ENCODE measurements at places on chromosomes 1 and 21.

- no peak for DNase-seq
Measured at GRCh38 chr1:55718758-55719671, 503.9 kb upstream of the USP24 start.

DNA sequence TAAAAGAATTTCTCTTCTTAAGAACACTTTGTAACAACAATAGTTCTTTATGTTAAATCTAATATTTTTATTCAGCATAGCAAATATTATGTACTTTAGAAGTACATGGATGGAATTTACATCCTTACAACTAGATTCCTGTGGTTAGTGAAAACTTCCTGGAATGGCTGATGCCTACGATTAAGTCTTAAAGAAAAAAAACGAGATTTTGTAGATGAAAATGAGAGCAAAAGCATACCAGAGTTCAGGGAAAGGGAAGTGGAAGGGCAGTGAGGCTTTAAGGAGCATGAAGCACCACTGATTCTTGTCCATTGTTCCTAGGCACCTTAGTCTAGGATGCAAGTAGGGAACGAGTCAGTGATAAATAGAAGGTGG is 26.7 kb downstream of the CFH start:
- DNase-seq: no peak

DNA sequence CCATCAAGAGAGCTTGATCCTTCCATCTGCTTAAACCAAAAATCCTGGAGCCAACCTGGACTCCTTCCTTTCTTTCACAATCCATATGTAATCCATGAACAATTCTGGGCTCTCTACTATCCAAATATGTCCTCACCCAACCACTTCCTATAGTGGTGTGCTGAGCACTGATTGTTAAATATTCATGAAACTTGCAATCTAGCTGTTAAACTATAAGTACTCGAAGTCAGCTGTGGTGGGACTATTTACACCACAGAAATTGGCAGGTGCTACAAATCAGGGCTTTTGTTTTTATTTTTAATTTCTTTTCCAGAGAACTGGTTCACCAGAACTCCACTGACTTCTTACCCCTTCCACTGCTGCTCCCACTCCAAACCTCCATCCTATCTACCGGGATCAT is 57.2 kb upstream of the KCND3 start:
- DNase-seq: no peak

DNA sequence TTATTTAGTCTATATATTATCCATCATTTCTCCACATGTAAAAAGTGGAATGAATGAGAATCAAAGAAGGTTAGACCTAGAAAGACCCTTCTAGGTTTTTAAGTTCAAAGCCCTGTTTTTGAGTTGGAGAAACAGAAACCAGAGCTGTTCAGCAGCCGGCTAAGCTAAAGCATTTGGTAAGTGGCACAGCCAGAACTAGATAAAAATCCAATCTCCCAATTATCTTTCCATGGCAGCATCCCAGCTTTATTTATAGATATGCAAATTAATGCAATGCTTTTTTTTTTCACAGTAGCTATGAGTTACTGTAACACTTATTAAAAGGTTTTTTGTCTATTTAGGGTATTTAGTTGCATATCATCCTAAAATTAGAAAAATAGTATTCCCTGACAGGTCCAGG is 85.1 kb downstream of the NIBAN1 start:
- DNase-seq: no peak

DNA sequence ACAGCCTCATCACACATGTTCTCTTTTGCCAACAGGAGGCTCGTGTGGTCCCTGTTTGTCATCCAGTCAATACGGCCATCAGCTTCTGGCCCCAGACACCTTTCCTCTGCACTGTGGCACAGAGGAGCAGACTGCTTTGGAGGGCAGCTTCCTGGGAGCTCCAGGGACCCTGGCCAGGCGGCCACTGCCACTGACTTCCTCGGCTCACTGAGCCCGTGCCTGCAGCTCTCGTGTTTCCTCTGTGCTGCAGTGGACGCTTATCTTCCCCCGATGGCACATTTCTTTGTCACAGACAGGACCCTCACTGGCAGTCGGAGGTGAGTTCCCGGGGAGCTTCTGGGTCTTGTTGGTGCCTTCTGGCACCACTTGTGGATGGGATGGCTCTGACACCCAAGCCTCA is 67.0 kb upstream of the DIRAS3 start:
- no peak for DNase-seq

DNA sequence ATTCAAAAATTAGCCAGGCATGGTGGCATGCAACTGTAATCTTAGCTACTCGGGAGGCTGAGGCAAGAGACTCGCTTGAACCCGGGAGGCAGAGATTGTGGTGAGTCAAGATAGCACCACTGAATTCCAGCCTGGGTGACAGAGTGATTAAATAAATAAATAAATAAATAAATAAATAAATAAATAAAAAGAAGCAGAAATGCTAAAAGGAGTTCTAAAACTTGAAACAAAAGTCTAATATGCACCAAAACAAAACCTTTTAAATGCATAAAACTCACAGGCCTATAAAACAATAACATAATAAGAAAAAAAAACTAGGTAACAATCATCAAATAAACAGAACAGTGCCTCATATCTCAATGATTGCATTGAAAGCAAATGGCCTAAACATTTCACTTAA is 1458.9 kb downstream of the AMY1C start:
- no peak for DNase-seq

DNA sequence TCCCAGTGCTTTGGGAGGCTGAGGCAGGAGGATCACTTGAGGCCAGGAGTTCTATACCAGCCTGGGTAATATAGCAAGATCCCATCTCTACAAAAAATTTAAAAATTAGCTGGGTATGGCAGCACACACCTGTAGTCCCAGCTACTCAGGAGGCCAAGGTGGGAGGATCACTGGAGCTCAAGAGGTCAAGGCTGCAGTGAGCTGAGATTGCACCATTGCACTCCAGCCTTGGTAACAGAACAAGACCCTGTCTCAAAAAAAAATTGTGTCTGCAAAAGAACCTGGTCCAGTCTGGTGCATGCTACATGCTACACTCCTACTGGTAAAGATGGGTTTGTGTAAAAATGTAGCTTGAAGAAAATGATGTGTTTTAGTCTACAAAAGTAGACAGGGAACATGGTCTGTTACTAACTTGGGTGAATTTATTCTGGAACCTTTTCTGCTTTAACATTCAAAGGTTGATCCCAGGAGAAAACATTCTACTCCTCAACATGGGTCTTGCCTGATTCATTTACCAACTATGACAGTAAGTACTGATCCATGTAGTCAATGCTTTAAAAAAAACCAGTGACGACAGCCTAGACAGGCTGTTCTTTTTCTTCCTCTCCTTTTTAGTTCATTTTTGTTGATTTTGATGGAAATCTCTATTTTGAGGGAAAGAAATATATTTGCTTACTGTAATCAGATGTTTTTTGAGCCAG is 32.7 kb upstream of the ENAH start:
- DNase-seq: no peak

- no peak for DNase-seq
Measured at GRCh38 chr1:158147401-158147800, 33.3 kb upstream of the CD1D start.

DNA sequence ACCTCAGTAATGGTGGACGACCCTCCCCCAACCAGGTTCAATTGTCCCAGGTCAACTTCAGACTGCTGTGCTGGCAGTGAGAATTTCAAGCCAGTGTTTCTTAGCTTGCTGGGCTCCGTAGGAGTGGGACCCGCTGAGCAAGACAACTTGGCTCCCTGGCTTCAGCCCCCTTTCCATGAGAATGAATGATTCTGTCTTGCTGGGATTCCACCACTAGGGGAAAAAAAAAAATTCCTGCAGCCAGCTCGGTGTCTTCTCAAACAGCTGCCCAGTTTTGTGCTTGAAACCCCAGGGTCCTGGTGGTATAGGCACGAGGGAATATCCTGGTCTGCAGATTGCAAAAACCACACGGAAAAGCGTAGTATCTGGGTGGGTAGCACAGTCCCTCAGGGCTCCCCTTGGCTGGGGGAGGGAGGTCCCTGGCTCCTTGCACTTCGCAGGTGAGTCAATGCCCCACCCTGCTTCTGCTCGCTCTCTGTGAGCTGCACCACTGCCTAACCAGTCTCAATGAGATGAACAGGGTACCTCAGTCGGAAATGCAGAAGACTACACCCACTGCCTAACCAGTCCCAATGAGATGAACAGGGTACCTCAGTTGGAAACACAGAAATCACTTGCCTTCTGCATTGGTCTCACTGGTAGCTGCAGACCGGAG is 41.5 kb downstream of the GBP6 start:
- DNase-seq: no peak

- peak; percentile 26 for DNase-seq
Measured at GRCh38 chr1:110783292-110783918, 89.5 kb upstream of the CD53 start.

DNA sequence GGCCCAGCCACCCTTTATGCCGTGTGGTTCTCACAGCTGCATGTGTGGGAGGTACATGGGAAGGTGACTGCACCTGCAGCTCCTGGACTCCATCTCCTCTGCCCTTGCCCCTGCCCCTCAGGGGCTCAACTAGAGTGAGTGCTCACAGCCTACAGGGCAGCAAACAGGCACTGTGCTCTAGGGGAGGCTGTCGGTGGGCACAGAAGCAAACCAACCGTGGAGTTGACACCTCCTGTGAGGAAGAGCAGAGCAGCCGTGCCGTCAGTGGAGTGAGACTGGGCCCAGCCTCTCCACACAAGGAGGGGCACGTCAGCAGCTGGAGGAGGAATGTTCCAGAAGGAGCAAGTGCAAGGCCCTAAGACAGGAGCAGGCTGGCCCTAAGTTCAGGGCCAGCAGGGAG is 32.7 kb downstream of the BMP8A start:
- DNase-seq: no peak

DNA sequence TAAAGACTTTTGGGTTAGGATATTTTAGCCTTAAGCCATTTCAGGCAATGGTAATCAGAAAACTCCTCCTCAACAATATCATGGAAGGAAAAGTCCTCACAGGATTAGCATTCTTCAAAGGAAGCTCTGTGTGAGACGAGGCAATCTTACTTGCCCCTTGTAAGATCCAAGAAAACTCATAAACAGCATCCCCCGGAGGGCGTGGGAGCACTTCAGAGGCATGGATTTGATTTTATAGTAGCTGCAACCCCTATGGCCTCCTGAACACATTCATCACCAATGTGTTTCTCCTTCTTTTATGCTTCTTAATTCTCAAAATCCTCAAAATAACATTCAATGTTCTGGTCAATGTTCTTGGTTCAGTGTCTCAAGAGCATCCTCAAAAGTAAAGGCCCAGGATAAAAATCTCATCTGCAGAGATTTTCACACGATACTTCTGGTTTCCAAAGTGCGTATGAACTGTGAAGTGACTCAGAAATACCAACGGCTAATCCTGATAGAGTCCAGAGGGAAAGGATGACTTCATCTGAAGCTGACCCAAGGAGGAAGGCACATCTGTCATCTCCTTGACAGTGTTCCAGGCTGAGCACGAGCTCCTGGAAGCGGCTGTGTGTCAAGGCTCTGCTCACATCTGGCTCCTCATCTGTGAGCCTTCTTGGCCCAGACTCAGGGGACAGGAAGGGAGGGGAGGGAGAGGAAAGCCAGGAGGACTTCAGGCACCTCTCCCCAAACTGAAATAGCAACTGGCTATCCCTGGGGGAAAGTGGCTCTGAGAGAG is 49.3 kb upstream of the PSEN2 start:
- DNase-seq: no peak

GRCh38 chr1:168709405-168710363 is 19.3 kb downstream of the DPT start:
- no peak for DNase-seq

Measured in activated effector memory CD4-positive, alpha-beta T cell treated with Interleukin-2 at 50 U/mL for 16 hours (primary cell).